ENCODE measurements at places on chromosomes 16 and 17.

DNA sequence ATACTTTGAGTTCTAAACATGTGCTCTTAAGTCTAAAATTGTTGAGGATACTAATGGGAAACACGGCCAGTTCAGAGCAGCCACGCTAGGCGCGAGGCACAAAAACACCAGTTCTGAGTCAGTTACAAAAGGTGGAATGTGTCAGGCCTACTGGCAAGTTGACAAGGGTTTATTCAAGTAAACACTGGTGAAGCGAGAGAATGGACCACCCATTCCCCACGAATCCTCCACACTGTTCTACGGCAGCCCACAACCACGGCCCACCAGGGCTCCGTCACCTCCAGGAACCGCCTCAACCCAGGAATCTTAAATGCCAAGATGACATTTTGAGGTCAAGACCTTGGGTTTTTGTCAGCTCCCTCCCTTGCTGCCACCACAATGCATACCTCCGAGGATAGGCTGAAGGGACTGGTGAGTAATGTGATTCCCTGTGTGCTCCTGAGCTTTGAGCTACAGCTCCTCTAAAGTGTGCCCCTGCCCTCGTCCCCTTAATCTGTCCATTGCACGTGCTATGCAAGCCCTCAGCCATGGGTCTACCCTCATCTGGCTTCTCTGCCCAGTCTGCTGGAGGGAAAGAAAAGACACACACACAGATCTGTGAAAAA, 28.5 kb upstream of the TRAP1 start:
- no peak for DNase-seq

DNA sequence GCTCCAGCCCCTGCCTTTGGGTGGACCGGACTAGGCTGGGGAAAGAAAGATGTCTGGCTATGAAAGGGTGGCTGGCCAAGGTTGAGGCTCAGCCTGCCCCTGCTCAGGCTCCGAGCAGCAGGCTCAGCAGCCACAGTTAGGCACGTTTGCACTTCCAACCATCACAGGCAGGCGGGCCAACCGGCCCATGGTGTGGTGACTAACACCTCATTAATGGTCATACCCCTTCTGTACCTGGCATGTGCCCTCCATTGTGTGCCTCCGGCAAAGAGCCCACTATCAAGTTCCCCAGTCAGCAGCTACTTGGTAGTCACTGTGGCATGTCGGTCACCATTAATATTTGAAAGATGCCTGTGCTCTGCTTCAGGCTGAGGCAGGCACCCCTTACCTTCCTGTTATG, 6.7 kb downstream of the TBC1D24 start:
- DNase-seq, result no peak

DNA sequence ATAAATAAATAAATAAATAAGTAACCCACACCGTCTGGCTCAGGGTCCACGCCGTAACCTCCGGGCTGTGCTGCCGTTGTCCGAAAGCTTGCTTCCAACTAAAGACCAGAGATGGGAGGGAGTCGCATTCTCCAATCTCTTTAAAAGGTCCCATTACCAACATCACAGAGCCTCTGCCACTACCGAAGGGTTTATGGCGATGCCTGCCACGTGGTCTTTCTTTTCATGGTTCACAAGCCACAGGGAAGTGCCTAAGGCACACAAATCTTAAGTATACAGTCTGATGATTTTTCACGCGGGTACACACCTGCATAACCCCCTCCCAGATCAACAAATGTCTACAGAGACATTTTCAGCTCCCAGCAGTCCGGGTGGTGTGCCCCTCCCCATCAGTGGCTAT, 1.4 kb downstream of the COTL1 start:
- DNase-seq, result no peak

- DNase-seq, result no peak
Measured at GRCh38 chr16:89268585-89268984, 51.1 kb downstream of the ZNF778 start.

GRCh38 chr16:80263181-80263823, 277.5 kb upstream of the DYNLRB2 start:
- no peak for DNase-seq

GRCh38 chr16:86462334-86463084, 47.8 kb upstream of the FOXF1 start:
- DNase-seq, result no peak

DNA sequence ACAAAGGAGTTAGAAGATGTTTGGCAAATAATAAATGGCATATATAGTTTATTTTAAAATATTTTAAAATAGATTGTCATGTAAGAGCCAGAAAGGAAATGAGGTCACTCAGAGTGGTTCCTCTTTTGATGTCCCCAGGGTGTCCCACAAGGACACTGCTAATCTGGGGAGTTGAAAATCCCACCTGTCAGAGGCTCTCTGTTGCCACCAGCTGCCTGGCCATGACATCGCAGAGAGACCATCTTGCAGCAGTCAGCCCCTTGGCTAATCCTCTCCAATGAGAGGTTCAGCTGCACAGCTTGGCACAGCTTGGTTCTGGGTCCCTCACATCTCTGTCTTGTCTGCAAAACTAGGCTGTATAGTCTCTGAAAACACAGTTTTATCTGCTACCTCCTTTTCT, 11.0 kb upstream of the RBFOX1 start:
- no peak for DNase-seq

DNA sequence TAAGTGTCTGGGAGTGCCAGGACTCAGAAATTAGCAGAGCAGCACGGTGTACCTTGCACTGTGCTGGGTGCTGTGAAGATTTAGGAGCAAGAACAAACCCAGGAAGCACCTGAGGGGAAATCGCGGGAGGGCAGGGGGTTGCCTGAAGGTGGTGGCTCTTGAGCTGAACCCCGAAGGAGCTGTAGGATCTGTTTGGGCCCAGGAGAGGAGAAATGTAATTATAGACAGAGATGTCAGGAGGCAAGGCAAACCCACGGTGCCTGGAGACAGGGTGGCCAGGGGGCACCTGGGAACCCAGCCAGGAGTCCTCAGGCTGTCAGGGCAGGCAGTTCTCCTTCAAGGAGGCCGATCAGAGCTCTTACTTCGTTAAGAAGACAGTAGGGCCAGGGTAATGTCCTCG, 109.1 kb downstream of the C16orf78 start:
- no peak for DNase-seq

- DNase-seq, result no peak
Measured at GRCh38 chr16:55155815-55156214, 168.2 kb upstream of the IRX6 start.

GRCh38 chr16:51952500-51952899, 594.4 kb downstream of the TOX3 start:
- no peak for DNase-seq

GRCh38 chr17:3954086-3954485, 10.2 kb downstream of the ATP2A3 start:
- DNase-seq, result no peak
